ENCODE measurements at places on chromosomes 2 and 18.
A peak's percentile ranks its signal among the peaks of the same experiment; 100 is the strongest.

- peak overlapping the region; percentile 2 for H3K27ac ChIP-seq
- H3K4me3 ChIP-seq, result no peak overlapping the region
- H3K4me1 ChIP-seq, result peaks cover 29% of the 10 kb centered on the region
- no peaks in the 10 kb centered on the region for H3K27me3 ChIP-seq
- H3K36me3 ChIP-seq, result no peaks in the 10 kb centered on the region
Observed at GRCh38 chr2:160402997-160403979, 90.3 kb downstream of the RBMS1 start.

- H3K4me1 ChIP-seq, result peaks cover 4% of the 10 kb centered on the region
- DNase-seq, result no peak
- H3K27ac ChIP-seq, result no peak overlapping the region
- no peaks in the 10 kb centered on the region for H3K27me3 ChIP-seq
- H3K36me3 ChIP-seq, result peaks cover 71% of the 10 kb centered on the region
- no peak overlapping the region for H3K4me3 ChIP-seq
Observed at GRCh38 chr2:12727065-12727464, 10.3 kb downstream of the TRIB2 start.

DNA sequence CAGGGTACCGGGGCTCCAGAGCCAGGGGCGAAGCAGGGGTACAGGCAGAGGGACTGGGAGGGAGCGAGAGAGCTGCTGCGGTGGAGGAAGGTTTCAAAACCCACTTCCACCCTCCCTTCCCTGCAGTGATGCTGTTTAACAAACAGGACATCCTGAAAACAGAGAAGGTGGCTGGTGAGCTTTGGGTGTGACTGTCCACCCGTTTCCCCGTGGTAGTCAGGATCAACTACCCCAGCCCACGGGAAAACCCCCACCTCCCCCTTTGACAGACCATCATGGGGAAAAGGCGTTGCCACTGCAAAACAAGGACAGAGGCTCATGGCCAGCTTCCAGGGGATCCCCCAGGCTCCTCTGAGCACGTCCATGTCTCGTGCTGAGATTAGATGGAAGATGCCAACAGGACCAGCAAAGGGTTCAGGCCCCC lies 12.9 kb downstream of the TMEM185B start:
- peak overlapping the region; percentile 70 for H3K27ac ChIP-seq
- no peaks in the 10 kb centered on the region for H3K4me1 ChIP-seq
- no peak for DNase-seq
- H3K36me3 ChIP-seq, result no peaks in the 10 kb centered on the region
- no peak overlapping the region for H3K4me3 ChIP-seq
- no peaks in the 10 kb centered on the region for H3K27me3 ChIP-seq

DNA sequence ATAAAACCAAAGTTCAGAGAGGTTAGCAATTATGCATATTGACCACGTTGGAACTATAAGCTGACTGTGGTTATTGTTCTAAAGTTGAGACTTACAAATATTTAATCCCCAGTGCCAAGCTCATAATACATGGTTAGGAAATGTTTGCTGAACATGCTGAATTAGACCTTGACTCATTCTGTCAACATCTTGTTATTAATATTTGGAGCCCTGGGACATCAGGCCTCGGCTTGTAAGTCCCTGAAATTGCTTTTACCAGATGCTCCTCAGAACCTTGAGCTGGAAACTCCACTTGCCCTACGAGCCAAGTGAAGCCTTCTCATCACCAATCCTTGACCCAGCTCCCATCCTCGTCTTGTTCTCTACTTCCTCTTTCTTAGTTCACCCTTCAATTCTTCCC lies 21.2 kb downstream of the DYNAP start:
- H3K27me3 ChIP-seq, result no peaks in the 10 kb centered on the region
- H3K36me3 ChIP-seq, result no peaks in the 10 kb centered on the region
- H3K27ac ChIP-seq, result no peak overlapping the region
- H3K4me3 ChIP-seq, result no peak overlapping the region
- no peaks in the 10 kb centered on the region for H3K4me1 ChIP-seq

GRCh38 chr2:15385184-15385583 lies 175.9 kb downstream of the NBAS start:
- no peaks in the 10 kb centered on the region for H3K27me3 ChIP-seq
- no peak overlapping the region for H3K4me3 ChIP-seq
- no peaks in the 10 kb centered on the region for H3K4me1 ChIP-seq
- no peak for DNase-seq

- peak overlapping the region; percentile 59 for H3K4me3 ChIP-seq
- H3K36me3 ChIP-seq, result no peaks in the 10 kb centered on the region
- peaks cover 18% of the 10 kb centered on the region for H3K27me3 ChIP-seq
Observed at GRCh38 chr2:230068016-230068650, 591 bp downstream of the SLC16A14 start.

- no peak overlapping the region for H3K27ac ChIP-seq
- no peak for DNase-seq
- H3K4me3 ChIP-seq, result no peak overlapping the region
- H3K36me3 ChIP-seq, result no peaks in the 10 kb centered on the region
- H3K27me3 ChIP-seq, result no peaks in the 10 kb centered on the region
- H3K4me1 ChIP-seq, result no peaks in the 10 kb centered on the region
Observed at GRCh38 chr2:138960191-138960590, 180.0 kb upstream of the NXPH2 start.

DNA sequence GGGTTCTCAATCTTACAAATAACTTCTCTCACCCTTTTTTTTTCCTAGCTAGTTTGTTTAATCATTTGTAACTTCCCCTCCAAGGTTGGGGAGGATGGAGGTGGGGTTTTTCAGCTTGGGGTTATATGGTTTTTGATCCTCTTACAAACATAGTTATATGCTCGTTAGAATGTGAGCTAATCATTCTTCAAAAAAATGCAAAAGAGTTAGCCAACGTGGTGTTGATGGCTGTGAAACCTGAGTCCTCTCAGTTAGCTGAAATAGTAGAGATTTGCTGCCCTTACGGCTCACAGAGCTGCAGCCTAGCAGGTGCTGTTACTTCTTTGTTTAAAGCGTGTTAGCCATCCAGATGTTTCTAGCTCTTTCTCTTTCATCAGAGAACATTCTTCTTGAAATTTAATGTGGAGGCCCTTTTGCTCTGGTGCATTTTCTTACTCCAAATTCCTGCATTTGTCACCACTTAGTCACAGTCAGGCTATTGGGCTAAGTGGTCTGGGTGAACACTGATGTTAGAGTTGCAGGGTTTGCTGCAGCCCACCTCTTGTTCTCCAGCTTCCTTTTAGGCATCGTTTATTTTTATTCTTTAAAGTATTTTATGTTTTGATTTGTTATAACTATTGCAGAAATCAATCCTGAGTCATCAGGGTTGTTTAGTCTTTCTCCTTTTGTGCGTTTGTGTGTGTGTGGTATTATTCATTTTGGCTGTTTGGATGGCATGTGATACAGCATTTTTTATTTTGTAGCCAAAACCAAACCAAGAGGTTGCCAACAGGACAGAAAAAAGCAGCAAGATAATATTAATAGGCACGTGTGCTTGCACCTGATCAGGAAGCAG lies 41.1 kb downstream of the LIMS1 start:
- peaks cover 59% of the 10 kb centered on the region for H3K4me1 ChIP-seq
- no peak overlapping the region for H3K4me3 ChIP-seq
- no peak for DNase-seq
- H3K27me3 ChIP-seq, result no peaks in the 10 kb centered on the region
- H3K27ac ChIP-seq, result peak overlapping the region; percentile 34
